Calu3 (cell line): ENCODE measurements at places on chromosomes 13 and 19. TPM values are rescaled to one million over a fixed set of nuclear protein-coding genes. Genes with fewer than 3 reads are reported as not detected.
A peak's percentile ranks its signal among the peaks of the same experiment; 100 is the strongest.

- peak overlapping the region; percentile 88 for H3K27ac ChIP-seq
- H3K27me3 ChIP-seq = no peaks in the 10 kb centered on the region
- peak; percentile 55 for DNase-seq
Measured at GRCh38 chr13:42041684-42042035, 6.8 kb upstream of the DGKH start.

DNA sequence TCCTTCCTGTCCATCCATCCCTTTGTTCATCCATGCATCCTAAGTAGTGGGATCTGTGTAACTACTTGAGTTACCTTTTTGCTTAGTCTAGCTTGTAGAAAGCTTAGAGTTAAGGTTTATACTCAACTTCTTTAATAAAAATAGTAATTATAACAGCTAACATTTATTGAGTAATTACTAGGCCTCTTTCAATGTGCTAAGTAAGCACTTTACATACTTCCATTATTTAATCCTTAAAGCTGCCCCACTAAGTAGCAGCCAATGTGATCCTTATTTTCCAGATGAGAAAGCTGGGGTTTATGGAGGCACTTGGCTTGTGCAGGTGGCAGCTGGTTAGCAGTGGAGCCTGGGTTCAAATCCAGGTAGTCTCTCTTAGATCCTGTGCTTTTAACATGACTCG, 182.9 kb downstream of the FGF9 start:
- no peaks in the 10 kb centered on the region for H3K27me3 ChIP-seq
- peaks cover 27% of the 10 kb centered on the region for H3K4me1 ChIP-seq
- H3K4me3 ChIP-seq = no peak overlapping the region
- no peak overlapping the region for H3K27ac ChIP-seq
- DNase-seq = no peak
- no peaks in the 10 kb centered on the region for H3K36me3 ChIP-seq

DNA sequence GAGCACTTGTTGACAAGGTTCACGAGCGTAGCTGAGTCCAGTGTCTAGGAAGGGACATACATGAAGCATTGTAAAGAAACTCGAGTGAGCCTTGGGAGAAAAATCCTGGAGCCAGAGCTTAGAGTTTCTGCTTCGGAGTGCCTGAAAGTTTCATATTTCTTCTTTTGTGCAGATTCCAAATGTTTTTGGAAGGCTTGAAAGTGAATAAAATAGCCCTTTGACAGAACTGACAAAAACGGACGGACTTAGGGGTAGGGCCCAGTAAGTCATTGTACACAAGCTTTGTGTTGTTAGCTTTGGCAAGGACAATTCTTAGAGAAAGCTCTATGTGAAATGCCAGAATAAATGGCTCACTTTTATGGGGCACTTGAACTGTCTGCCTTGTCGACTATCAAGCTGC, 2.8 kb downstream of the RNF113B start:
- no peak overlapping the region for H3K27ac ChIP-seq
- no peaks in the 10 kb centered on the region for H3K36me3 ChIP-seq
- no peak for DNase-seq
- no peaks in the 10 kb centered on the region for H3K27me3 ChIP-seq
- H3K4me1 ChIP-seq = peaks cover 25% of the 10 kb centered on the region

GRCh38 chr19:55692681-55693081, 17.7 kb downstream of the EPN1 start:
- peaks cover 3% of the 10 kb centered on the region for H3K4me1 ChIP-seq
- H3K27me3 ChIP-seq = no peaks in the 10 kb centered on the region
- H3K27ac ChIP-seq = no peak overlapping the region

DNA sequence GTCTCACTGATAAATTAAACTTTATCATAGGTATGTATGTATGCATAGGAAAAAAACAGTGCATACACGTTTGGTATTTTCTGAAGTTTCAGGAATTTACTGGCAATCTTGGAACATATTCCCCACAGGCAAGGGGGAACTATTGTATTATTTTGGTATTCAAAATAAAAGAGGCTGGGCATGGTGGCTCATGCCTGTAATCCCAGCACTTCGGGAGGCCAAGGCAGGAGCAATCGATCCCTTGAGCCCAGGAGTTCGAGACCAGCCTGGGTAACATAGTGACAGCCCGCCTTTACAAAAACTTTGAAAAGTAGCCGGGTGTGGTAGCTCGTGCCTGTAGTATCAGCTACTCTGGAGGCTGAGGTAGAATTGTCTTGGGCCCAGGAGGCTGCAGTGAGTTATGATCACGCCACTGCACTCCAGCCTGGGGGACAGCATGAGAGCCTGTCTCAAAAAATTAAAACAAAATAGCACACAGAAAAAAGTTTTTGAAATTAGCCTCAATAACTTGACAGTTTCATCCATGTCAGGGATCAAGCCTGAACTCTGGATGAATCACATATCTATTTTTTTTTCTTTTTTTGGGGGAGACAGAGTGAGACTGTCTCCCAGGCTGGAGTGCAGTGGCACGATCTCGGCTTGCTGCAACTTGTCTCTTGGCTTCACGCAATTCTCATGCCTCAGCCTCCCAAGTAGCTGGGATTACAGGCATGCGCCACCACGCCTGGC, 29.1 kb upstream of the HOMER3 start:
- H3K4me1 ChIP-seq = no peaks in the 10 kb centered on the region
- H3K4me3 ChIP-seq = no peak overlapping the region
- H3K27ac ChIP-seq = no peak overlapping the region
- no peak for DNase-seq
- H3K36me3 ChIP-seq = peaks cover 5% of the 10 kb centered on the region

DNA sequence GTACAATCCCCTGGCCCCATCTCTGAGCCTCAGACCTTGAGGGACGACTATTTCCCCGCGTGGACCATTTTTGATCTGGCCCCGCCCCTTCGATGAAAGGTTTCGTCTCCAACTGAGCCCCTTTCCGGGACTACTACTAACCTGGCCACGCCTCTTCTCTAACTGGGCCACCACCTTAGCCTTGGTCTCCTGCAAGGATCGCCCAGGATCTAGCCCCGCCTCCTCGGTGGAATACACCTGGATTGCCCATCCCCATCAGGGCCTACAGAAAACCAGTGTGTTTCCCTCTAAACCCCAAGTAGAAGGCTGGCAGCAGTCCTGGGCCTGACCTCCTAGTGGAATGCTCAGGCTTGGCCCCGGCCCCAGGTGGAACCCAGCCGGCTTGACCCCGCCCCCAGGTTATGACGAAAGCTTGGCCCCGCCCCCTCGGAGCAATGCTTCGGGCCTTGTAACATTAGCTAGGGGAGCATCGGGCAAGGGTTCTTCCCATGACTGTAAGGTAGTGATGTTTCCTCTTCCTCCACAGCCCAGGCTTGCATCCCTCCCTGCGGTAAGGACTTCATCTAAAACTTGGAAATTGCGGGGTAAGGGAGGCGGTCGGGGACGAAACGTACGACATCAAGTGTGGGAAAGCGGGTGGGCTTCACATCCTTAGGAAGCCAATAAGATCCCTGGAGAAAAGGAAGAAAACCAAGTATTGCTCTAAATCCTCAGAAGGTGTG, 9.1 kb downstream of the SPACA6 start:
- DNase-seq = no peak
- peak overlapping the region; percentile 77 for H3K27ac ChIP-seq
- H3K36me3 ChIP-seq = peaks cover 63% of the 10 kb centered on the region

DNA sequence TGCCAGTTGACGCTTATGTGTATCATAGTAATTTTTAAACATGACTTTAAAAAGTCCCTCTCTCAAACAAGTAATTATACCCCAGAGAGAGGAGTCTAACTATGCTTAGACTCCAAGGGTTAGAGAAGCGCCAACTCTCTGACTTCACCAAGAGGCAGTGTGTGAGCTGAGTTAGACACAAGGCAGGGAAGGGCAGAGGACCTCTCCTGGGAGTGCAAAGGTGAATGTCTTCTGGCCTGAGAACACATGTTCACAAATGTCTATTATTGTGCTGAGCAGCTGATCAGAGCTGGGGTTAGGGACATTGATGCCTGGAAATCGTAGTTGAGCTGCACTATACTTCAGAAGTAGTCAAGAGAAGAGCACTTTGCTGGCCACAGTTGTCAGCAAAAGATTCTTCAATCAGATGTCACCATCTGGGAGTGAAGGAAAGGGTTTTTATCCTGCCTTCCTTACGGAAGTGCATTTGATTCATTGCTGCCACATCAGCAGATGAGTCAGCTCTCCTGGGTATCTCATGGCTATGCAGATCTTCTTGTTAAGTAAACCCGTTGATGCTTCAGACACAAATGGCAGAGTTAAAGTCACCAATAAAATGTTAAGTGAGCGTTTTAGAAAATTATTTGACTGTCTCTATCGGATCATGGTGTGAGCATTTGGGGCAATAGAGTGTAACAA, 283.2 kb upstream of the ARGLU1 start:
- DNase-seq = no peak
- no peak overlapping the region for H3K27ac ChIP-seq
- no peak overlapping the region for H3K4me3 ChIP-seq
- H3K36me3 ChIP-seq = no peaks in the 10 kb centered on the region
- no peaks in the 10 kb centered on the region for H3K4me1 ChIP-seq

DNA sequence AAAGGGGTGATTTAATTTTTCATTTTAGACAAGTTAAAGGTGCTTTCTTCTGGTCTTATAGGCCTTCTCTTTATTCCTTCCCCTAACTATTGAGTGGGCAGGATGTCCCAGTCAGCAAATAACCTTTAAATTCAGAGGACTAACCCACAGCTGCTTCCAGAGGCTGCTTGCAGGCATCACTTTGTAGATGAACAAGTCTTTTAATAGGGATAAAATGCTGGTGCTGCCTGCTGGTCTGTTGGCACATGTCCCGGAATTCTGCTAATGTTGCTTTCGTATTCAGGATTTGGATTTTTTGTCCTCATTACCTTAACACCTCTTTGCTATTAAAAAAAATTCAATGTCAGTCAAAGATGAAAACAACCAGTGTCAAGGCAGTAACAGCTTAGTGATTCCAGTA, 132.7 kb upstream of the KL start:
- H3K27ac ChIP-seq = no peak overlapping the region
- DNase-seq = no peak
- H3K36me3 ChIP-seq = no peaks in the 10 kb centered on the region

DNA sequence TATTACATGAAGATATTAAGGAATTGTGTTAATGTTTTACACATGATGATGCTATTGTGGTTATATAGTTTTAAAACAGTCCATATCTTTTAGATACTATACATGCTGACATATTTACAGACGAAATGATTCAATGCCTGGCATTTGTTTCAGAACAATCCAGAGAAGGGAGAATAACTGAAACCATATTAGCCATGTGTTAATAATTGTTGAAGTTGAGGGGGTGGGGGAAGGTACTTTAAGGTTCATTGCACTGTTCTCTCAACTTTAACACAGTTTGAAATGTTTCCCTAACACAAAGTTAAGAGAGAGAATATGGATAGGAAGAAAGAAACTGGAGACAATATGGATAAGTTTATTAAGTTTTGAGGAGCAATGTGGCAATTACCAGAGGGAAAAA, 5.8 kb downstream of the CRYL1 start:
- H3K27ac ChIP-seq = no peak overlapping the region
- no peaks in the 10 kb centered on the region for H3K27me3 ChIP-seq
- H3K36me3 ChIP-seq = no peaks in the 10 kb centered on the region
- no peak overlapping the region for H3K4me3 ChIP-seq

GRCh38 chr13:77503398-77503797, 32.1 kb upstream of the SCEL start:
- DNase-seq = no peak
- H3K27me3 ChIP-seq = no peaks in the 10 kb centered on the region
- H3K4me1 ChIP-seq = no peaks in the 10 kb centered on the region
- no peak overlapping the region for H3K27ac ChIP-seq
- H3K36me3 ChIP-seq = no peaks in the 10 kb centered on the region

GRCh38 chr13:37656247-37656940, 57.8 kb upstream of the POSTN start:
- no peaks in the 10 kb centered on the region for H3K27me3 ChIP-seq
- H3K27ac ChIP-seq = no peak overlapping the region
- H3K36me3 ChIP-seq = no peaks in the 10 kb centered on the region
- H3K4me1 ChIP-seq = no peaks in the 10 kb centered on the region
- no peak overlapping the region for H3K4me3 ChIP-seq

DNA sequence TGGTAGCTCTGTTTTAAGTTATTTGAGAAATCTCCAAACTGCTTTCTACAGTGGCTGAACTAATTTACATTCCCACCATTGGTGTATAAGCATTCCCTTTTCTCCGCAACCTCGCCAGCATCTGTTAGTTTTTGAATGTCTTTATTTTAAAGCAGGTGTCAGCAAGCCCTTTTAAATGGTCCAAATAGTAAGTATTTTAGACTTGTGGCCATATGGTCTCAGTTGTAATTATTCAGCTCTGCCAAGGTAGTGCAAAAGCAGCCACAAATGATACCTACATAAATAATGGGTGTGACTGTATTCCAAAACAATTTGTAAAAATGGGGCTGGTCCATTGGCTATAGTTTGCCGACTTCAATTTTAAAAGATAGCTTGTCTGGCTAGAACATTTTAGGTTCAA, 58.7 kb upstream of the TMTC4 start:
- no peak for DNase-seq
- H3K27me3 ChIP-seq = no peaks in the 10 kb centered on the region
- no peak overlapping the region for H3K27ac ChIP-seq
- H3K36me3 ChIP-seq = no peaks in the 10 kb centered on the region

DNA sequence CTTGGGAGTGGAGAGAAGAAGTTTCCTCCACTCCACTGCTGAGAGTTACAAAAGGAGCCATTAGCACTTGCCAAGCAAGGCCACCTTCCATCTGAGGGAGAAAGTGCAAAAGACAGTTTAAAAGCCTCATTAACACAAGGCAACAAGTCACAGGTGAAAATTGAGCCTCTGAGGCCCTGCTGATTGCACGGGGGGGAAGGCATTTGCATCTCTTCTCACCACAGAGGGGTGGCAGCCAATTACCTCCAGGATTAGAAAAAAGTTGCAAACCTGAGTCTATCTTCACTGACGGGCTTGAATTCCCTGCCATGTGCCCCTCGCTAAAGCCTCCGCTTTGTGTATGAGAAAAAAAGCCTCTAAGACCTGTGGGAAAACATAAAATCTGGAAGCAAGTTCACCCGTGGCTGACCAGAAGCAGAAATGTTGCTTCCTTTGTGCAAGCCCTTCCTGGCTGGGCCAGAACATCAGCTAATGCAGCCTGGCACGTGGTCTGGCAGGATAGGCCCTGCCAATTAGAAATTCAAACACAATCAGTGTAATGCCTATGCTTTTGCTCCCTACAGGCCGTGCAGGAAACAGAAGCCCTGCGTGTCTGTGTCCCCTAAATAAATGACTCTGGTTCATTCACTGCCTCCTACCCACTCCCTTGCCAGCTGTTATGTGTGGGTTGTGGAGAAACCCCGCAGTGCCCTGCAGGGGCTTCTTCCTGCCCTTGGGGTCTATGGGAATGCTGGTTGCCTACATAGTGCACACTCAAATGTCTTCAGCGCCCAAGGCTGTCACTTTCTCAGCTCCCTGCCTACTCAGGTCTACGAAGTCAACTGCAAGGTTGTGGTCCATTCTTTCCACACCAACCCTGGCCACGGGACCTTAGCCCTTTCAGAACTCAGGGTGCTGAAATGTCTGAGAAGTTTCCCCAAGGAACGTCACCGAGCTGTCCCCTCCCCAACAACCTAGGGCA, 150.2 kb downstream of the UQCRFS1 start:
- no peaks in the 10 kb centered on the region for H3K27me3 ChIP-seq
- no peak overlapping the region for H3K4me3 ChIP-seq
- H3K36me3 ChIP-seq = no peaks in the 10 kb centered on the region
- DNase-seq = no peak

GRCh38 chr19:18843960-18844359, 12.2 kb downstream of the UPF1 start:
- peaks cover 20% of the 10 kb centered on the region for H3K4me1 ChIP-seq
- H3K36me3 ChIP-seq = peaks cover 16% of the 10 kb centered on the region
- no peak overlapping the region for H3K4me3 ChIP-seq
- no peak for DNase-seq

The KCTD12 gene
- 2.8 and 3.7 TPM in 2 replicates for total RNA-seq

The USF2 gene
- 114 and 127 TPM in 2 replicates for total RNA-seq

The C5AR2 gene
- total RNA-seq = 0.31 TPM in 1 of 2 replicates, not detected in the other

The RNF17 gene
- not detected in 2 replicates for total RNA-seq

The IL12RB1 gene
- not detected in 2 replicates for total RNA-seq

The ZSCAN1 gene
- total RNA-seq = not detected in 2 replicates

The ZNF324 gene
- total RNA-seq = 16.9 and 18.2 TPM in 2 replicates

The CD22 gene
- 5.9 and 7.6 TPM in 2 replicates for total RNA-seq
